ENCODE measurements at places on chromosomes 13 and 19.

DNA sequence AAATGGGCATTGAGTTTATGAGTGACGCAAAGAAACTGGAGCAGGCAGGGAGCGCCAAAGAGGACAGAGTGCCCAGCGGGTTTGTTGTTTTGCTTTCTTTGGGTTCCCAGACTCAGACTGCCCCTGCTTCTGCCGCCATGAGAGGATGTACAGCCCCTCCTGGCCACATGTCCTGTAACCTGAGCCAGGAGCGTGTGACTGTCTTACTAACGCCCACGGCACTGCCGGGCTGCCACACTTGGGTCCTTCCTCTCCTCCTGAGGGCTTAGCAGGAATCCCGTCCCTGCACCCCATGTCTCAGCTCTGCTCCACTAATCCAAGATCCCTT is 80.5 kb downstream of the GPR12 start:
- DNase-seq, result no peak

GRCh38 chr13:98343461-98343860 is 166.4 kb upstream of the RNF113B start:
- no peak for DNase-seq

GRCh38 chr19:37333457-37333856 is 37.4 kb upstream of the ZNF527 start:
- no peak for DNase-seq

- DNase-seq, result no peak
Observed at GRCh38 chr13:98264877-98265276, 87.8 kb upstream of the RNF113B start.

DNA sequence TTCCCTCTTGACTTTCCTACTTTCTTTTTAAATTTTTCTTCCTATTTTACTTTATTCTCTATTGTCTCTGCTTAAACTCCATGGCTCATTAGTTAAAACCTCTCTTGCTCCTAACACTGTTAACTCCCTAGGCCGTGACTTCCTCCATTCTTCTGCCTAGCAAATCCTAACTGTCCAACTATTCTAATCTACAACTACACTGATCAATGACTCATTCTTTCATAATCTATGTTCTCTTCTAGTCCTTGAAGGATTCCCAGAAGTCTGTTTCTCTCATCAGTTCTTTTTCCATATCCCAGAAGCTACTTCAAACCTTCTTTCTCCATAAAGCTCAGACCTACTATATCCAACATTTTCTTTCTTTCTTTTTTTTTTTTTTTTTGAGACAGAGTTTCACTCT is 66.9 kb downstream of the MICU2 start:
- no peak for DNase-seq

- no peak for DNase-seq
Observed at GRCh38 chr19:8585894-8586750, 8.9 kb upstream of the MYO1F start.

DNA sequence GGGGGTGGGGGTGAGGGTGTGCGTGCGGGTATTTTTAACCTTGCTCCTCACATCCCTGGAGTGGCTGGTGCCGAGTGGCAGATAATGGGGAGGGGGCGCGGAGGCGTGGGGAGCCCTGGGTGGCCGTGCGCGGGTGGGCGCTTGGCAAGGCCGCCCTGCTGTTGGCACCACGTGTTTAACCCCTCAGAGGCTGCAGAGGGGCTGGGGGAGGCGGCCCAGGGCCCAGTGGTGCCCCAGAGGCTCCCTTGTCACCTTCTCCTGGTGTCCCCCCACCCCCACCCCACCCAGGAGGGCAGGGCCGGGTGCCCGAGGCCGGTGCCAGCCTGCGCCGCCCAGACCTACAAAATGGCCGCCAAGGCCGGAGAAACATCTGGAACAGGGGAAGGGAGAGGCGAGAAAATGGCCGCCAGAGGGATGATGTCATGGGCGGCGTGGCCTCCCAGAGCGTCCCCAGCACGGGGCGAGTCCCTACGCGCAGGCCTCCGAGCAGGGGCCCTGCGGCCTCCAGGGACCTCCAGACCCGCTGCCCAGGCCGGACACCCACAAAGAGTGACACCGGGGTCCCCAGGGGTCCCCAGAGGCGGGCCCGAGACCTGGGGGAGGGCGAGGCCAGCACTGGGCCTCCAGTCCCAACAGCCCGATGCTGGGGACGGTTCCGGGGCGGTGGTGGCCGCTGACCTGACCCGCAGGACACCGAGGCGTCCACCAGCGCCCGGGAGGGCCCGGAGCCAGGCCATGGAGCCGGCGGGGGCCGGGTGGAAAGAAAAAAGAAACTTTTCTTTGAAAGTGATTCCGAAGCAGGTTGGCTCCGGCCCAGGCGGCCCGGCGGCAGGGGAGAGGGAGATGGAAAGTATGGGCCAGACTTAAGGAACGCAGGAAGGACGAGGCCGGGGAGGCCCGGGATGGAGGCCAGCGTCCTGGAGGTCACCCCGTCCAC is 38.2 kb downstream of the NFIC start:
- DNase-seq, result no peak

DNA sequence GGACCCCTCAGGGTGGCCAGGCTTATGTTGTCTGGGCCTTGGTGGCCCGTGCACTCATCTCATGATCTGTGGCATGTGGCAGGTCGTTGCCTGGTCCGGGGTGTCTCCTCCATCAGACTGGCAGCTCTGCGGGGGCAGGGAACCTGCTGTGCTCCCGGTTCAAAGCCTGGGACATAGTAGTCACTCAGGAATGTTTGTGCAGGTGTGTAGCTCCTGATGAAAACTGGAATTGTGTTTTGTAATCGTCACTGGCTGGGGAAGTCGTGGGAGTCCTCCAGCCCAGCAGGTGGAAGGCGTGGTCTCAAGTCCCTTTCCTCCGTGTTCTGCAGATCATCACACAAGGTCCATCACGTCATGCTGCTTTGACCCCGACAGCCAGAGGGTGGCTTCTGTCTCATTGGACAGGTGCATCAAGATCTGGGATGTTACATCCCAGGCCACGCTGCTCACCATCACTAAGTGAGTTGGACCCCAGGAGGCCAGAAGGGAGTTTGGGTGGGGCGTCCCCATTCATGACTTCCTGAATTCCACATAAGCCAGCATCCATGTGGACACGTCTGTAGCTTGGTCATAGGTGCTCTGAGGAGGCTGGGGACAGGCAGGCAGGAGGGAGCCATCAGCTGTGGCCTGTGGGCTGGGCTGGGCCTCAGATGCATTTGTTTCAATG is 19.1 kb downstream of the WDR88 start:
- no peak for DNase-seq

DNA sequence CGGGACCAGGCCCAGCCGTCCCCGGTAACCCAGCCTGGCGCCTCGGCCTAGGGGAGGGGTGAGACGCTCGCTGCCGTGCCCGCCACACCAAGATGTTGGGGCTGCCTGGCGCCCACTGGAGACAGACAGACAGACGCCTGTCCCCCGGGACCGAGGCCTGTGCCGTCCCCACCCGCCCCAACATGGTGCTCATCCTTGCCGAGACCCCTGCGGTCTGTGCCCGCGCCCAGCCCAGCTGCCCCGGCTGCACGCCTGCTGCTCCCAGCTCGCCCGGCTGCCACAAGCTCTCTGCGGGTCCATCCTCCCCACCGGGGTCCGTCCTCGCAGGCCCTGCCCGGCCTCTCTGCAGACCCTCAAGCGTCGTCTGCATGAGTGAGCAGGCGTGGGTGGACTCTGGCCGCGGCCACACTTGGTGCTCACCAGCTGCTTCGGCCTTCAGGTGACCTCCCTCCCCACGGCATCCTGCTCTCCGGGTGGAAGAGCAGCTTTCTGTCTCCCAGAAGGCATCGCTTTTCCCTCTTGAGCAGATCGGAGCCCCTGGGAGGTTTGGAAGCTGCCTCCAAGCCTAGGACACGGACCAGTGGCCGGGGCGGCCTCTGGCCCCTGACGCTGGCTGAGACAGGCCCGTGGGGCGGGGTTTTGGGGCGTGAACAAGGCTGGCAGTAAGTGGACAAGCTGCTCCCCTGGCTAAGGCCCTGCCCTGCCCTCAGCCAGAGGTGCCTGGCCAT is 6.7 kb upstream of the TMPRSS9 start:
- DNase-seq, result no peak

DNA sequence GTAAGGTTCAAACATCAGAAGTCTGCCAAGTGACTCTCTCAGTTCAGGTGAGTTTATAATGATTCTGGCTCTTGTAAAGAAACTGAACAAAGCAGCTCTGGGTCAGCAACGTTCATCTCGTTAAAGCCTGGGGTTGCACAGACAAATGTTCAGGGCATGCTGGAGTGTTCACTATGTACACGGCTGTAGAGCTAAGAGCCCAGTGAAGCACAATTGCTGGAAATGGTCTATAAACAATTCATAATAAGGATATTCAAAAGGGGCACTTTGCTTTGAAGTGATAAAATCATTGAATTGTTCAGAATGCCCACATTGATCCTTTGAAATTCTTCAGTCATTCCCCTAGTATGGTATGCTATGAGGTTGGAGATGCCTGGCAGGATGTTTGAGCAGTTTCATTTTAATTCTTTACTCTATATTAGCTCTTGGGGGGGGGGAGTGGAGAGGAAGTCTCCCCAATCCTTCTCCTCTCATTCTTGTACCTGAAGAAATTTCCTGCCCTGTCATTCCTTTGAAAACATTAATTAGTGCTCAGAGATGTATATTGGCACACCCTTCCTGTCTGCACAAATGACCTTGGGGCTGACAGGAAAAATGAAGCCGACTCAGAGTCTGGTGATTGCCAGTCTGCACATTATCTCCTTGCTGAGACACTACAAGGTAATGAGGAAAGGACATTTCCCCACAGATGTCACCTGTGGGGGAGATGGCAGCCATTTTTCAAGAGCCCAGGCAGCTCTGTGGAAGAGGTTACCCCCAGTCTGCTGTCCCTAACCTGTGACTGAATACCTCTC is 145.5 kb downstream of the DLEU7 start:
- no peak for DNase-seq

DNA sequence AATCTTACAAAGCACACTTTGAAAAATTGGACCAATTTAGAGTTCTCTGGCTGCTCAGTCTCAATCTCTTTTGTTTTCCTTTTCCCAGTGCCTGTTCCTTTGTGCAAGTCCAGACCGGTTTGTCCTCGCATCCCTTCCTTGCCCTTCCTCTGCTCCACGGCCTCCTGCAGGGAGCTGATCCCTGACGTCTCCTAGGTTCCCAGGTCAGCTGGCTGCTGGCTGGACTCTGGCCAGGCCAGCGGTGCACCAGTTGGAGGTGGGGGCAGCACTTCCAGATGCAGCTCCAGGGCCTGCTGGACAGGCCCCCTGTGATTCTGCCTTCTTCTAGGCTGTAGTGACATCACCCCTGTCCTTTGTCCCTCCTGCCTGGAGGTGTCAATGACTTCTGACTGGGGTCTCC is 44.0 kb upstream of the KPNA3 start:
- no peak for DNase-seq

DNA sequence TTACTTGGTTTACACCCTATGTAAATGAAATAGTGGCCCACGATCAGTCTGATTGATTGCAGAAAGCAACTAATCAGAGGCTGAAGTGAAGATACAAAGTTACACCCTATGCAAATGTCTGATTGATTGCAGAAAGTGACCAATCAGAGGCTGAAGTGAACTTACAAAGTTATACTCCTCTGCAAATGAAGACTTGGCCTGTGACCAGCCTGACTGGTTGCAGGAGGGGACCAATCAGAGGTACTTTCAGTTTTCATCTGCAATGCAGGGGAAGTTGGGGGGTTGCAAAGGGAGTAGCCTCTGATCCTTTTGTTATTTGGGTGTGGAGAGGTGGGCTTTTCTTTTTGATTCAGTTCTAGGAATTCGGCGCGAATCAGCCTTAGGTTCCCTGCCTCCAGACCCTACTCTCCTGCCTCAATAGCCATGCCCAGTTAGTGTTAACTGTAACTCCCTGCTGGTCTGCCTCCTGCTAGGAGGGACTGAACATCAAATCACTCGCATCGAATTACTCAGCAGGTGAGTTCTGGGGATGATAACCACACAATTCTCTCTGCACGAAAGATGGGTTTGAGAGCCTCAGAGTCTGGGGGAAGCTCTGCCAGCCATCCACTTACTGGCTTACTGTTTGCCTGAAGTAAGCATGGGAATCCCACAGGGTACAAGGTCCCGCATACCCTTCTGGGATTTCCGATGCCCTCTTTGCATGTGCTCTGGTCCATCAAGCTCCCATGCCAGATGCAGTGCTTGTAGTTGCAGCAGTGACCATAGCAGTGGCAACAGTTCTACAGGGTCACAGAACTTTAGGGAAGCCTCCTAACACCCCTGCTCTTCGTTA is 7.5 kb downstream of the ARL11 start:
- DNase-seq, result no peak

GRCh38 chr13:103436057-103436654 is 369.9 kb upstream of the SLC10A2 start:
- no peak for DNase-seq

GRCh38 chr13:28356561-28357021 is 138.3 kb downstream of the FLT1 start:
- DNase-seq, result no peak

DNA sequence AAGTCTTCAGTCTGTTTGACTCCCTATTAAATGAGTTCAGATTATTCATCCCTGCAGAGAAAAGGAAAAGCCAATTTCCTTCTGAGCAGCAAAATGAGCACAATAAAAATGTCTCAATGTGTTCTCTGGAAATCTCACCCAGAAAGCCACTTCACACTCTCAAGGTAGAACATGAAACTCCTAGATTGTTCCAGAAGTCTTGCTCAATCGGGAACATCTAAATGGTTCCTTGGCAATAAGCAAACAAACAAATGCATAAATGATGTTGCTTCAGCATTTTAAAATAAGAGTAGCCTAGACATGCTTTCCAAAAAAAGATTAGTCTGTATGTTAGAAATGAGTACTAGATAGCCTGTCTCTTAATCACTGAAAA is 59.7 kb upstream of the TNFRSF19 start:
- no peak for DNase-seq

DNA sequence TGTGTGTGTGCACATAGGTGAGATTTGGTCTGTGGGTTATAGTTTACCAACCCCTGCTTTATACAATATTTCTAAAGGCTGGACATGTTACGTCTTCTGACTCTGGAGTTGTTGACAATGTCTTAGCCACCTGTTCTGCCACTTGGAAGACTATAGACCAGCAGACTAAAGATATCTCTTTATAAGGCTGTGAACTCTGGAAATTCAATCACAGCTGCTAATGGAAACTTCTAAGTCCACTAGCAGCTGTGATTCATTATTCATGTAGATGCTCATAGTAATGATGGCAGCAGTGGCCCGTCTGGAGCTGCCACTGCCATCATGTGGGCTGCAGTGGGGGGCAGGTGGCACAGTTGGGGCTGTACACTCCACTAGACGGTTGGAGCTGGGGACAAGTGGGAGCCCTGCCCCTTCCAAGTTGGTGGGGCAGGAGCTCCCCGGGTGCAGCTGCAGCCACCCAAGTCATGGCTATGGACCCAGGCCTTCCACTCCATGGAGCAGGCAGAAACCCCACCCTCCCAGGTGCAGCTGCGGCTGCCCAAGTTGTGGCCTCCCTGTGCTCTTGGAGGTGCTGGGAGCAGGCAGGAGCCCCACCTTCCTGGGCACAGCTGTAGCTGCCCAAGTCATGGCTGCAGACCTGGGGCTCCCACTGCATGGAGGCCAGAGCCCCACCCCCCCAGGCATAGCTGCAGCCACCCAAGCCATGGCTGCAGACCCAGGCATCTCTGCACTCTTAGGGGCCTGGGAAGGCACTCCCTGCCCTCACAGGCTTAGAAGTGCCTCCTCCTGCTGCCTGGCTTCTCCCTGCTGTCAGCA is 8.8 kb downstream of the IGFL4 start:
- DNase-seq, result no peak

GRCh38 chr13:24066405-24067295 is 93.9 kb upstream of the SPATA13 start:
- no peak for DNase-seq

Measured in cerebellar nuclear complex (tissue), 1 donor.